Activated T-cell treated with anti-CD3 and anti-CD28 coated beads, Interleukin-2, amount 50 U/mL, for 48 hours (primary cell): ENCODE measurements at places on chromosomes 6 and 20.

DNA sequence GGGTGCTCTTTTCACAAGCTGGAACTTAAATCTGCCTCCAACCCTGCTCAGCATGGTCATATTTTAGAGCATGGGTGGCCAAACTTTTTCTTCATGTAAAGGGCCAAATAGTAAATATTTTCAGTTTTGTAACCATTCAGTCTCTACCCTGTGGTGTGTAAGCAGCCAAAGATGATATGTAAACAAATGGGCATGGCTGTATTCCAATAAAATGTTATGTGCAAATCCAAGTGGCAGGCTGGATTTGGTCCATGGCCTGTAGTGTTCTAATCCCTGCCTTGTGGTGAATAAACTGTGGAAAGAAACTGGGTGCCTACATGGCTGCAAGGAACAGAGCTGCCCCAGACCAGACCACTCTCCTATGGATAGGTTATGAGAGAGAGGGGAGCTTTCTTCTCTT, 32.7 kb downstream of the OGFRL1 start:
- no peak for DNase-seq

- DNase-seq: no peak
Measured at GRCh38 chr20:24718696-24719095, 230.4 kb upstream of the CST7 start.

GRCh38 chr6:29442719-29443118, 3.6 kb downstream of the OR10C1 start:
- DNase-seq: no peak

DNA sequence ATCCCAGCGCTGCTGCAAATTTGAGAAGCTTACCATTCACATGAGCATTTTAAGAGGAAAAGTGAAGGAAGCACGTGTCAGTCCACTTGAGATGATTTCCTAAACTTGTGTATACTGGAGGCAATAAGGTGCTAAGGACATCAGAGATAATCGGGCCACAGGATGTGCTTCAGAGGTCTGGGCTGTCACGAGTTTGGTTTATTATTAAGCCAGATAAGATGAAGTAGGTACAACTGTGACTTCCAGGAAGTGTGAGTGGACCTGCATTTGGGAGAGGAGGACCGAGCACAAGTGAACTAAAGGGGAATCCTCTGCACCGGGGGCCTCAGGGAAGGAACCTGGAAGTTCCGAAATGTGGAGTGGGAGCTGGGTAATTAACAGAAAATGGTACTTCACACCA, 1.4 kb downstream of the SAMD5 start:
- DNase-seq: no peak

DNA sequence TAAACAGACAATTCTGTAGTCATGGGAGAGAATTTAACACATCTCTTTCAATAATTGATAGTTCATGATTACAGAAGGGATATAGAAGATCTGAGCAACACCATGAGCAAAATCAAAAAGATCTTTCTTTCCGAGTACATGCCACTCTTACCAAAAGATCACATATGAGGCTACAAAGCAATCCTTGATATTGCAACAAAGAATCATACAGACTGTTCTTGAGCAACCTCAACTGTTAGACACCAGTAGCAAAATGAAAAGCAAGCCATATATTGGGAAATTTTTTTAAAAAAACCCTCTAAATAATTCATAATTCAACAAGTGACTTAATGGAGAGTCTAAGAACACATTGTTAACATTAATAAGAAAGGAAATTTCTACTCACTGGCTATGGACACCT, 3.6 kb upstream of the CD83 start:
- DNase-seq: no peak

DNA sequence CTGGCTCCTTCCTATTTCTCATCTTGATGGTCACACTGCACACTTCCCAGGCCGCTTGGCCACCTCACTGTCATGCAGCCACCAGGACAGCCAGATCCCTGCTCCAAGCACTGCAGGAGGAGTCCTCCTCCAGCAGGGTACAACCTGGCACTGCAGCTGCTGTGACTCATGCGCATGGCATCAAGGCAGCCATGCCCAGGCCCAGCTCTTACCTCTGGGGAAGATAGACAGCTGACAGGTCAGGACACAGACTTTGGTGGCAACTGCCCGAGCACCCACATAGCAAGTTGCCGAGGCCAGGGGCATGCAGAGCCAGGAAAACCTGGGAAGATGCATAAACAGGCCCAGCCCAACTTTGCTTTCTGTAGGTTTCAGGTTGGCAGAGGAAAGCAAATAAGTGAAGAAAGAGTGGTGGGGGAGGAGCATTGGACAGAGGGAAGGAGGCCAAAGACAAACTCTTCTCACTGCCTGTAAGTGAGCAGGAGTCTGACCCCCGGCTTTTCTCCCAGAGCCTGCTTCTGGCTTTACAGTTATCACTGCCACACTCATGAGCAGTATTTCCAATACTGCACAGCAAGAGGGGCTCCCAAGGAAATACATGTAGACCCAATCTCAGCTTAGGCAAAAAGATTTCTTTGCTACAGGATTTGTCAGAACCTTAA, 38.8 kb downstream of the SLC22A3 start:
- DNase-seq: no peak

DNA sequence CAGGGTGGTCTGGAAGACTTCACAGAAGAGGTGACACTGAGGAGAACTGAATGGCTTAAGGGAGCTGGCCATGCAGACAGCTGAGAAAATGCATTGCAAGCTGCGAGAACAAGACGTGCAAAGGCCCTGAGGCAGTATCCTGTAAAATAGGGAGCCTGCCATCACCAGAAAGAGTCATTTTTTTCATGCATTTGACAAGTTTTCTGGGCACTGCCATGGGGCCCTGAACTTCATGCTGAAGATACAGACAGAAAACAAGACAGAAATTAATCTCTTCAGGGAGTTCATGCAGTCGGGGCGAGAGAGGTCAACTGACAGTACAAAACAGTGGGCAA, 28.9 kb upstream of the NFATC2 start:
- no peak for DNase-seq

- DNase-seq: no peak
Measured at GRCh38 chr6:100724222-100724621, 156.9 kb downstream of the ASCC3 start.

DNA sequence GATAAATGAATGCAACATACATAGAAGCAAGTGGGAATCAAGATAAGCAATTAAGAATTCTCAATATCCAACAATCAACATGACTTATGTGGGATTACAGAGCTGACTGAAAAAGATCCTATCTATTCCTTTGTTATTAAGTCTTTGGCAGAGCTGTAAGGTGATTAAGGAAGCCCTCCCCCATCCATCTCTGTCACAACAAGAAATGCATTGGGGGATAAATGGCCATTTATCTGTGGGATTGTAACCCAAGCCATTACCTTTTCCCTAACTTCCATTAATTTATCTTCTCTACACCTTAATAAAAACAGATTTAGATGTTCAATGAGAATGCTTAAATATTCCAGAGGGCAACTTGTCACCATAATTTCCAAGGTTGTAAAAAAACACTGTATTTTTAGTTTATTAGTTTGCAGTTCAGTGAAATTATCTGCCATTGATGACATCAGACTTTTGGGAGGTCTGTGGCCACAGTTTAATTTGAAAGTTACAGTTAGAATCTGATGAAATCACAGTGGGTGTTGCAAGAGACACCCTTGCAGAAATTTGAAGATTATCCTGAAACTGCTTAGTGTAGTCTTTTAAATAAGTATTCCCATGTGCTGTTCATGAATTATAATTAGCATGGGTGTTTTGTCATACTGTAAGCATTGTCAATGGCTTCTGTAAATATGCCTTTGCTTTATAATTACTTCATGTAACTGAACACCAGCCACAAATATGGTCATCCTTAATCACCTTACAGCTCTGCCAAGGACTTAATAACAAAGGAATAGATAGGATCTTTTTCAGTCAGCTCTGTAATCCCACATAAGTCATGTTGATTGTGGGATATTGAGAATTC, 49.4 kb upstream of the FYN start:
- DNase-seq: no peak
